SK-MEL-5 (cell line): ENCODE measurements at places on chromosomes 2 and 18.

DNA sequence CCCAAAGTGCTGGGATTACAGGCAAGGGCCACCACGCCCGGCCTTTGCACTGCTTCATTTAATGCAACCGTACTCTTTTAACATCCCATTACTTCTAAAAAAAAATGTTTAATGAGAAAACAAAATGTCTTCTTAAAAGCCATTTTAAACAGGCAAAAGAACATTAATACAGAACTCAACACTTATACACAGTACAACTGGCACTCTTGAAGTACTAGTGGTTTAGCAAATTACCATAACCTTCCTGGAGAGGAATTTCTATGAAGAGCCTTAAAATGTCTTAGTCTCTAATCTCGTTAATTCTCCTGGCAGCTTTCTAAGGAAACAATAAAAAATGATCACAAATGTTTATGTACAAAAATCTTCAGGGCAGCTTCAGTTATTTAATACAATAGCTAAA is 5.9 kb downstream of the IWS1 start:
- no peak for DNase-seq

DNA sequence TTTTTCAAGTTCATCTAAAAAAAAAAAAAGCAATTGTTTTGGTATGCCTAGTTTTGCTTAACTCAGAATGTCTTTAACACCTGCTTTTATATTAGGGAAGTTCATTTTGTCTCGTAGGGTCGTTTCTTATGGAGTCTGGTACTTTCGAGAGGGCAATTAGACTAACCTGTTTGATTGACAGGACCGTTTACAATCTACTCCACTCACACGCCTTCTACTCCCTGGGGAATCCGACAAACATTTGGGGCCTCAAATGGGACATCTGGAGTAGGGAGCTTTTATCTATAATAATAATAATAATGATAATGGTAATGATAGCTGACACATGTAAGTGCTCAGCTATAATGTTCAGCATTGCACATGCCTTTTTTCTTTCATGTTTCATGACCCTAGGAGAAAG is 261.6 kb upstream of the RASGRP3 start:
- DNase-seq = no peak

DNA sequence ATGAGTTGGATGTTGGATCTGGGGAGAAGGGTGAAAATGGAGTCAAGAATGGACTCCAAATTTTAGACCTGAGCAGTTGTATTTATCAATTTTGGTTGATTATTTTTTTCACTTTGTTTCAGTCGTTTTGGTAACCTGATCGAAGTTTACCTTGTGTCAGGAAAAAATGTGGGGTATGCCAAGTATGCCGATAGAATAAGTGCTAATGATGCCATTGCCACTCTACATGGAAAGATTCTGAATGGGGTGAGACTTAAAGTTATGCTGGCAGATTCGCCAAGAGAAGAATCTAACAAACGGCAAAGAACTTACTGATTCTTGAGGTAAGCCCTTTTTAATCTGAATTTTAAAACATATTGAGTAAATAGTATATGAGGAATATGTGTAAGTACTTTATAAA is 13.6 kb downstream of the RBM45 start:
- DNase-seq = no peak

DNA sequence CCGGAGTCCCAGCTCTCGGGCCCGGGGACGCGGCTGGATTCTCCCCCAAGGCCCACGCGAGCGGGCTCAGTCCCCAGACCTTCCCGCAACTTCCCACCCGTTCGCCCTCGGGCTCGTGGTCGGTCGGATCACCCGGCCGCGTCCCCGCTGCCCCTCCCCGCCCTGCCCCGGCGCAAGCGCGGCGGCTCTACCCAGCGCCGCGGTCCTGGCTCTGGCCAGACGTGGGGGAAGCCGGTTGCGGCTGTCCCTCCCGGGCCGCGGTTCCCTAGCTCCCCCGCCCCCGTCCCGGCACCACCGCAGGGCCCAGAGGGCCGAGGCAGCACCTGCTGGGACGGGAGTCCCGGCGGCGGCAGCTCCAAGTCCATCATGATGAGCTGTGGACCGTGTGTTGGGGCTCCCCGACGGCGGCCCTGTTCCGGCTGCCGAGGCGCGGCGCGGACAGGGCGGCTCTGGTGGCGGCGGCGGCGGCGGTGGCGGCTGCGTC is 276 bp downstream of the NFE2L2 start:
- DNase-seq = no peak

DNA sequence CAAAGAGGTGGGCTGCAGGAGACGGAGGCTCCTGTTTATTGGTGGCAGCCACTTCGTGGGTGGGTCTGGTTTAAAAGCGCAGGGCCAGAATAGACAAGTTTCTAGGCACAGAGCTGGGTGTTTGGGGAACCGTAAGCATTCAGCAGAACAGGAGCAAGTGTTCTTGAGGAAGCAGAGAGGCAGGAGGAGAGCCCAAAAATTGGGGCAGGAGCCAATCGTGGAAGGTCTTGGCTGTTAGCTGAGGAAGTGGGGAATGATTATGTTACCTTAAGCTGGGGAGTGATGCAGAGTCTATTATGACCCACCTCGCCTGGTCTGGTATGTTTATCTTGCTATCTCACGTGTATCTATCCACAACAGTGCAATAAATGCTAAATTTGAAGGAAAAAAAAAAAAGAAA is 64.3 kb upstream of the ATL2 start:
- DNase-seq = no peak

DNA sequence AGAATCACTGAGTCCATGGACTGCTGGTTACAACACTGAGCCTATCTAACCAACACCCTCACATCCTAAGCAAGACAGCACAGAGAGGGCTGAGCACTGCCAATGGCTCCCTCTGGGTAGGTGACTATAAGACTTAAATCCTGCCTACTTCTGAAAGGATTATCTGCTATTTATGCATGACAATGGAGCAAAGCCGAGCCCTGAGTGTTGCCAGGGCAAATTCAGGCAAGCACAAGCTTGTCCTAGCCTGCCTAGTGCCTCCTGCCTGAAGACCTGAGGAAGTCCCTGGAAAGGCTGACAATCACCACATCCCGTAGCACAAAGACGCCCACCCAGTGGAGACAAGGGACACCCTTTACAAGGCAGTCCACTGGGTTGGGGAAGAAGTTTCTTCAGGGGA is 129.7 kb downstream of the OSR1 start:
- DNase-seq = no peak

DNA sequence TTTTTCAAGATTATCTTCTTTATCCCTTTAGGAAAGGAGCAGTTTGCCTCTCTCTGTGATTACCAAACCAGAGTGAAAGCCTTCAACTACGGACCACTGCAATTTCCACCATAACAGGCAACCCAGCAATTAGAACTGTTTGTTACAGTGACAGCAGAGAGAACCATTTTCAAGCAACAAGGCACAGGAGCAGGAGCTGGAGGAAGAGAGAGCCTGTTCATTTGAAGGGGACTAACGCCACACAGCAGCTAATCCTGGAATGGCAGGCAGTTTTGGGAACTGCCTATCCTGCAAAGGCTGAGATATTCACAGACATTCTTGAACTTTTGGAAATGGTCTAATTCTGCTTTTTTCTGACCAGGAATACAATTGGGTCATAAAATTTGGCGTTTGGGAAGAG is 1541.9 kb upstream of the PIK3C3 start:
- DNase-seq = peak; percentile 56

- DNase-seq = no peak
These were observed 4.8 kb upstream of the TTC39C start for GRCh38 chr18:24009651-24010333.

GRCh38 chr2:207629553-207629952 is 4.4 kb upstream of the METTL21A start:
- no peak for DNase-seq

DNA sequence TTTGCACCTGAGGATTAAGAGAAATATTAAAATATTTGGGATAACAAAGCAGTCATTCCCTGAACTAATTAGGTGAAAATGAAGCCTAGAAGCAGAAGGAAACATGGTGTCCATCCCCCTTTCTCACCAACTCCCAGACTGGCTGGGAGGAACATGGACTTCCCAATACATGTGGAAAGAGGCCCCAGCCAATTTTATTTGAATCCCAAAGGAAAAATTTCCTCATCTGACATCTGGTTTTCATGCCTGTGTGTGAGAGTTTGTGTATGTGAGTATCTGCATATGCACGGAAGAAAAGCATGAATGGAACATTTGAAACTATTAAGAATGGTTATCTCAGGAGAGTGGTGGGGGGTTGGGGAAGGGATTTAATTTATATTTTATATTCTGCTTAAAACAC is 84.3 kb downstream of the COPS8 start:
- no peak for DNase-seq

DNA sequence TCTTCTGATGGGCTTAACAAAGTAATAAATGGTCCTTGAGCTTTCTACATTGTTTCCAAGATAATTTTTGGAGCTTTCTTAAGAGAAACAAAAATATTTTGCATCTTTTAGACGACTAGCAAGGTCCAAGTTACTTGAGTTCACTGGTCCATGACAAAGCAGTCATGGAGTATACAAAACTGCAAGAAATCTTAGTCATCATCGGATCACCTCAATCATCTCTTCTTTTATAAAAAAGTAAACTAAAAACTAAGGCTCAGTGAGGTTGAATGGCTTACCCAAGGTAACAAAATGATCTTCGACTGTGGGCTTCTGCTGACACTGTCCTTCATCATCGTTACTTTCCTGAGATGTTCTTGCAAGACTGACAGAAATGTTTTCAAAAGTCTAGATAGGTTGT is 11.9 kb downstream of the FIGN start:
- no peak for DNase-seq

DNA sequence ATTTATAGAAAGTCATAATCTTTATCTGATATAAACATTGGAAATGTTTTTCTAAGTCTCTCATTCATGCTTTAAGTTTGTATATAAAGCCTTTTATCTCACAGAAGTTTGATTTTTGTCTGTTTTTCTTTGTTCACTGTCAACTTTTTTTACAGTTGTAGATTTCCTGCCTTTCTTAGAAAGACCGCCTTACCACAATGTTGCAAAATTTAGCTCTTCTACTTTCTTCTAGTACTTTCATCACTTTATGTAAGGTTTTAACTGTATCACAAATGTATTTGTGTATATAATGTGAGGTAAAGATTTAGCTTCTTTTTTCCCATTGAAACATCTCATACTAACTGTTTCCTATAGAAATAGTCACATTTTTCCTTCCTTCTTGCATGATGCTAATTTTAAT is 136.1 kb downstream of the DNAH6 start:
- DNase-seq = no peak

DNA sequence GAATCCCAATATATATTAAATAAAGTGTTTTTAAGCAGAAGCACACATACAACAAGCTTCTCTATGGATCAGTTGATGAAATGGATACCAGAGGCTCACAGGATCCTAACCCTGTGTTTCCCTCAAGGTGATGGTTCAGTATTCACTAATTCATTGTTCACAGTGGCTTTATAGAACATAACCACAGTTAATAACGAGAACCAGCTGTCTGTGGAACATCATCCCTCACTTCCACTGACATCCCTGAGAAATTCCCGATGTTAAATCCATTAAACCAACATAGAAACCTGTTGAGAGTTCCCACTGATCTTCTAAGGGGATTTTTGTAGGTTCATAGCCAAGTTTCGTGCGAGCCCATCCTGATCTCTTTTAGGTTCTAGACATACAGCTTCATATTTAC is 29.0 kb downstream of the CCDC195 start:
- no peak for DNase-seq

- DNase-seq = no peak
These were observed 80.8 kb downstream of the TCF7L1 start for GRCh38 chr2:85213901-85214512.

DNA sequence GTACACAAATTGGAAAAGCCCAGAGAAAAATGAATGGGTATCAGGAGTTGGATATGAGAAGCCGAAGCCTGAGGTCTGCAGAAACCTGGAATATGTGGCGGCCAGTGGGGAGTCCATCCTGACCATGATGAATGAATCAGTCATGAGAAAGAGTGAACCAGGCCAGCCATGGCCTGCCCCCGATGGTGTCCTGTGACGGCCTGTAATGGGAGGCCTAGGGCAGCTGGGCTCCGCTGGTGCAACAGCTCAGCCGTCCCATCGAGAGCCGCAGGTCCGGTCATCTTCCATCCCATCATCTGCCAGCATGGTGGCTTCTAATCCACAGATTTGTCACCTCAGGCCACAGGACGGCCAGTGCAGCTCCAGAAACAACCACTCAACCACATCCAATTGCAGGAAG is 116.4 kb downstream of the PDCL3 start:
- DNase-seq = no peak

- DNase-seq = peak; percentile 21
These were observed 358.3 kb downstream of the CELF4 start for GRCh38 chr18:37207343-37207742.

- no peak for DNase-seq
These were observed 23.2 kb upstream of the ACVR1 start for GRCh38 chr2:157899125-157899839.

- peak; percentile 1 for DNase-seq
These were observed 587 bp upstream of the TANK start for GRCh38 chr2:161159456-161160225.

- no peak for DNase-seq
These were observed 32.8 kb downstream of the NRP2 start for GRCh38 chr2:205714789-205715720.

DNA sequence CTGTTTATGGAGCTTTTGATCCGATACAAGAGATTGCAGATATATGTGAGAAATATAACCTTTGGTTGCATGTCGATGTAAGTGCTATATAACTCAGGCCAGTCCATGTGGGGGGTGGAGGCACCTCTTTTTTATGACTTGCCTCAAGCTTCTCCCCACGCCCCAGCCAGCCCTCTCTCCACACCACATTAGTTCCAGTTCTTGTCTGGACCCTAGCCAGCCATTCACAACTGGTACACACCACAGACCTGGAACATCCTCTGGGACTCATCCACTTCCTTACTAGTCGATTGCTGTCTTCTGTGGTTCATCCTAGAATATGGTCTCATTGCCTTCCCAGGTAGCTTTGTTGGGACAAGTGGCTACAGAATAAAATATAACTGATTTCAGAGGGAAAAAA is 31.0 kb downstream of the GAD1 start:
- DNase-seq = no peak
